ENCODE measurements at places on chromosomes 12 and 14.

- no peak for DNase-seq
Observed at GRCh38 chr14:85466678-85467077, 63.3 kb upstream of the FLRT2 start.

- DNase-seq, result no peak
Observed at GRCh38 chr14:89158701-89159100, 258.3 kb downstream of the FOXN3 start.

- peak; percentile 21 for DNase-seq
Observed at GRCh38 chr14:32028599-32028998, 48.5 kb upstream of the ARHGAP5 start.

DNA sequence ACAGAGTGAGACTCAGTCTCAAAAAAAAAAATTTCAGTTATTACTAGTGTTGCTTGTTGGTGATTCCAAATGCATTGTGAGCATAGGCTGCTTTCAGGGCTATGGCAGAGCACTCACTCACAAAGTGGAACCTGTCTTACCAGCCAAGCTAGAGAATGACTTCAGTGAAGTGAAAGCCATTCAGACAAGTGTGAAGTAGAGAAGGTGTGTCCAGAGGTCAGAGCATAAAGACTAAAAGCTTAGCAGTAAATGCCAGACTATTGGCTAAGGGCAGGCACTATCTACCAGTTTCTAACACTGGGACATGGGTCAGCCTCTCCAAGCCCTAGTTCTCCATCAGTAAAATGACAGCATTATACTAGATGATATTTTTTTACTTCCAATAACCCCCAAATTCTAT is 12.7 kb downstream of the PPP1R36 start:
- no peak for DNase-seq

GRCh38 chr12:14193639-14194038 is 171.8 kb upstream of the ATF7IP start:
- DNase-seq, result no peak

- no peak for DNase-seq
Observed at GRCh38 chr14:31286456-31287293, 79.1 kb upstream of the HECTD1 start.

GRCh38 chr14:65025818-65026217 is 39.1 kb downstream of the FNTB start:
- no peak for DNase-seq

- no peak for DNase-seq
Observed at GRCh38 chr12:54196396-54196795, 7.6 kb upstream of the SMUG1 start.

Measured in Kasumi-1 (cell line).